ENCODE measurements at places on chromosomes 3 and 15. TPM values are rescaled to one million over a fixed set of nuclear protein-coding genes. Genes with fewer than 3 reads are reported as not detected.

DNA sequence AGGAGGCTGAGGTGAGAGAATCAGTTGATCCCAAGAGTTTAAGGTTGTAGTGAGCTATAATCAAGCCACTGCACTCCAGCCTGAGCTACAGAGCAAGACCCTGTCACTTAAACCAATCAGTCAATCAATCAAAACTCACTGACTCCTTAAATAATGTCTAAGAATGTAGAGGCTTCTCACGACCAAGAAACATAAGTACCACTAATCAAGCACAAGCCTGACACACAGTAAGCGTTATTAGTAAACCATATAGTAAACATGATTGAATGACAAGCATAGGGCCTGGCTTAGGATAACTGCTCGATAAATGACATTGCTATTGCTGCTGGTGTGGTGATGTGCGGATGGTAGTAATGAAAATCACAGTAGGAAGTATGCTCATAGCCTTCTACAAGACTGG is 29.4 kb downstream of the C3orf85 start:
- no peak for DNase-seq

- no peak for DNase-seq
These were observed at the start of gene ROBO1 for GRCh38 chr3:79767905-79768267. ROBO1 (minus strand) TSS chr3:79767998.

DNA sequence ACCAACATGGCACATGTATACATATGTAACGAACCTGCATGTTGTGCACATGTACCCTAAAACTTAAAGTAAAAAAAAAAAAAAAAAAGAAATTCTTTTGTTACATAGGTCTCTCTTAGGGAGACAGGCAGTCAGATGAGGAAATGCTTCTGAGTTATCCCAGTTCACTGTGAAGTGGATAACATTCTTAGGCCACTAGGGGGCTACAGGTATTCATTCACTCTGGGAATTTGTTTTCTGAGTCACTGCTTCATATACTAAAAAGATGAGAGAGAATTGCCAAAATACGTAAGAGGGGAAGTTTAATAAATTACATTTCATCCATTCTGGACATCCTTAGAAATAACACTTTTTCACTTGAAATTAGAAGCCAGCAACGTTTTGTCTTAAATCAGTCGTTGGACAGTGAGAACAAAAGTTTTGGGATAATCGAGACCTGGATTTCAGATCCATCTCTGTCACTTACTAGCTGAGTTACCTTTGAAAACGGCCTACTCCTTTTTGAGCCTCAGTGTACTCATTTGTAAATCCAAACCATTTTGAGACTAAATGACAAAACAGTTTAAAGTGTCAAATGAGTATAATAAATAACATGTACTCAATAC is 738.4 kb upstream of the ALCAM start:
- no peak for DNase-seq

DNA sequence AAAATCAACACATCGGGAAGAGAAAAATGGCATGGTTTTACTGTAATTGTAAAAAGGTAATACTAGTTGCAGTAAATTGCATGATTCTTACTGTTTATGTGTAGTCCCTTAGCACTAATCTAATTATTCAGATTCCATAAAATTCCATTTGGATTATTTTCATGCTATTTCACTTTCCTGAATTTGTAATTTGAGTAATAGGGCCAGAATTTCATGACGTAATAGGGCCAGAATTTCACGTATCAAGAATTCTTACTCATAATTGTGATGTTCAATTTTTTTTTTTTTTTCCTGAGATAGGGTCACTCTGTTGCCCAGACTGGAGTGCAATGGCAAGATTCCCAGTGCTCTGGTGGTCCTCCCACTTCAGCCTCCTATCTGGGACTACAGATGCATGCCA is 2.9 kb upstream of the U2SURP start:
- DNase-seq: no peak

- DNase-seq: no peak
These were observed 232.5 kb upstream of the ST8SIA2 start for GRCh38 chr15:92161039-92161670.

DNA sequence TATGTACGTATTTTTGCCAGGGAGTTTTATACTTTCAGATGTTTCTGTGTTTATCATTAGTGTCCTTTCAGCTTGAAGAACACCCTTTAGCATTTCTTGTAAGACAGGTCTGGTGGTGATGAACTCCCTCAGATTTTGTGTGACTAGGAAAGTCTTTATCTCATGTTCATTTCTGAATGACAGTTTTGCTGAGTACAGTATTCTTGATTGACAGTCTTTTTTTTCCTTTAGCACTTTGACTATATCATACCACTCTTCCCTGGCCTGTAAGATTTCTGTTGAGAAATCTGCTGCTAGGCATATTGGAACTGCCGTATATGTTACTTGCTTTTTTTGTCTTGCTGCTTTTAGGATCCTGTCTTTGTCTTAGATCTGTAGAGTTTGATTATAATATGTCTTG is 5.8 kb downstream of the LNP1 start:
- DNase-seq: no peak

DNA sequence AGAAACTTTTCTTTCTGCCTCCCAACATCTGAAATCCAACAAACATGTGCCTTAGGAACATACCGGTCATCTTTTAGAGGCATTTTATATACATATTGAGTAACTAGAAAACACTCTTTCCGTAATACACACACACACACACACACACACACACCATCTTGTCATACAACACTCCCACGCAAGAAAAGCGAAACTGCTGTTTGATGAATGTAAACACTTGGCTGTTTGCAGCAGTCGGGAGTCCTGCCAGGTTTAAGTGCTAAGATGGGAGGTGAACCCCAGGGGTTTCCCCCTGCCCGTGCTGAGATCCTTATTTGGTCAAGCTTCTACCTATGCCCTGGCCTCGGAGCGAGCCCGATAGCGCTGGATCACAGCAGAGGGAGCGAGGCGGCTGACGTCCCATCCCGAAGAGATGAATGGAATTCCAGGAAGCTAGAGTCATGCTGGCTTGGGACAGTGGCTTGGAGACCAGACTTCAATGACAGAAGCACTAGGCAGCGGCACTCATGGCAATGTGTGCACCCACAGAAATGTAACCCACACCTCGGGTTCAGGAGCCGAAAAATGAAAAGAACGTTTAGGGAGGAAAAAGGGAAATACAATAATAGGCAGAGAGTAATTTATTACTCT is 1.3 kb upstream of the THBS1 start:
- no peak for DNase-seq

DNA sequence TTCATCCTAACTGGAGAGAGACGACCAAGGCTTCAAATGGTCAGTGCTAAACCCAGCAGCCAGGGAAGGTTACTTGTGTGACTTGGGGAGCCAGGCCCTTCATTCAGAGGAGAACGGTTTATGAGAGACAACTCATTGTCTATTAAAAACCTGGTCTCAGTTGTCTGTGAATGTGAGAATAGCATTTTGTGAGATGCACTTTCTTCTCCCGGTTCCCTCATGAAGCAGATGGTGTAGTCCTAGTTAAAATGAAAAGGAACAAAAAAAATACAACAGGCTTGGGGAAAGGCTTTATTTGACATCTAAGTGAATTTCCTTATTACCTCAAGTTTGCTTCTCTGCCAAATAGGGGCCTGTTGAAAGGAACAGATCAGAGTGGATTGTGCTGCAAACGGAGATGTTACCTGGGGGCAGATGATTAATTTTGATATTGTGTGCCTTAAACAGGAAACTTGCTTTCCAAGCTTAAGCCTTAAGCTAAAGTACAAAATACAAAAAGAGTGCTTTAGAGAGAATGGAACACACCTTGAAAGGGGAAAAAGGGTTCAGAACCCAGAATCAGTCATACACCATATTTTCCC is 202.7 kb upstream of the BHLHE40 start:
- DNase-seq: no peak

DNA sequence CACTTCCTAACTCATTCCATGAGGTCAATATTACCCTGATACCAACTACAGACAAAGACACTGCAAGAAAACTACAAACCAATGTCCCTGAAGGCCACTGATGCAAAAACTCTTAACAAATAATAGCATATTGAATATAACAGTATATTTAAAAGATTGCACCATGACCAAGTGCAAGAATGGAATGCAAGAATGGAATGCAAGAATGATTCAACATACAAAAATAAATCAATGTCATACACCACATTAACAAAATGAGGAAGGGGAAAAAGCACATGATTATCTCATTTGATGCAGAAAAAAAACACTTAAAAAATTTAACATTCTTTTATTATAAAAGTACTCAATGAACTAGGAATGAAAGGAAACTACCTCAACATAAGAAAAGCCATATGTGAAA is 463.1 kb upstream of the NECTIN3 start:
- no peak for DNase-seq

- no peak for DNase-seq
These were observed 39.6 kb downstream of the GOLM2 start for GRCh38 chr15:44328135-44328534.

DNA sequence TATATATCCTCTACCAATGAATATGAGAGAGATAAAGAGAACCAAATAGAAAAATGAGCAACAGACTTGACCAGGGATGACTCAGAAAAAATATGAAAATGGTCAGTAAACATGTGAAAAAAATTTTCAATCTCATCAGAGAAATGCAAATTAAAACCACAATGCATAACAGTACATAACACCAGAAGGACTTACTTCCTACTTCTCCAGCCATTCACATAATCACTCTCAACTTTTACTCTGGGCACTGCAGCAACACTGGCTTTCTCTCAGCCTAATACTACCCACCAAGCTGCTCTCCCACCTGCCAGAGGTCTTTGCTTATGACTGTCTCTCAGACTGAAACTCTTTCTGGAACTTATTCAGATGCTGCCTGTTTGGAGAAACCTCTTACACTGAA is 49.4 kb downstream of the DPH6 start:
- DNase-seq: no peak

- no peak for DNase-seq
These were observed 21.5 kb upstream of the RORA start for GRCh38 chr15:61250613-61251012.

- no peak for DNase-seq
These were observed 34.9 kb downstream of the VIPR1 start for GRCh38 chr3:42537350-42537749.

DNA sequence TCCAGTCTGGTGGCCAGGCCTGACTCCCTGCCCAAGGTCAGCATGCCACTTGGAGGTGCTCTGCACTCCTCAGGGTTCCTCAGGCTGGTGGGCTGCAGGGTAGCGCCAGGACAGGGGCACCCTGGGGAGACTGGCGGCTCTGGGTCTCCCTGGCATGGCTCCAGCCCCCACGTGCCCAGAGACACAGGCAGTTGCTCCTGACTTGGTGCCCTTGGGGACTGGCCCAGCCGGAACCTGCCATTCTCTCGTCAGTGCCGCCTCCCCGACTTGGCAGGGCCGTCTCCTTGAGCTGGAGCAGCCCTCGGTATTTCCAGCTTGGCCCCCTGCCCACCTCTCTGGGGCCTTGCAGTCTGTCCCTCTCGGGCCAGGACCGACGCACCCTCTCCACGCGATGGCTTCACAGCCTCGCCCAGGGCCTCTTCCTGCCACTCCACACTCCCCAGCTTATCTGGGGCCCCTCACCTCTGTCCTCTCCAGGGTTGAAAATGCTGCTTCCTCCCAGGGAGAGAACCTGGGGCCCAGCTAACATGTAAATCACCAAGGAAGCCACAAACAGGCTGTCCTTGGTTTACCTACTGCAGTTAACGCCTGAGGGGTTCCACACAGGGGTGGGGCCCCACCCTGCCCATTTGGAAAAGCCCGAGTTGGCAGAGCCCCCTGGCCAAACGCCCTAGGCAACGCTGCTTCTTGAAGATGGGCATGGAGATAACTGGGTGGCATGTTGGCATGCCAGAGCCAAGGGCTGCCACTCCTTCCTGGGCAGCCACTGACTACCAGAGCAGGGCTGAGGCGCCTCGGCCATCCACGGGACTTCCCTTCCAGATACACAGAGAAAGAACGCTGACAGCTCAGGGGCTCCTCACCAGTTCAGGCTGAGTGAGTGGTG is 61.4 kb downstream of the SMAD6 start:
- no peak for DNase-seq

- no peak for DNase-seq
These were observed 74.3 kb upstream of the EOMES start for GRCh38 chr3:27796365-27796875.

GRCh38 chr3:53346922-53347260 is 452 bp downstream of the DCP1A start:
- DNase-seq: no peak

GRCh38 chr3:70149714-70150400 is 150.3 kb downstream of the SAMMSON start:
- DNase-seq: no peak

- no peak for DNase-seq
These were observed 173.4 kb downstream of the XXYLT1 start for GRCh38 chr3:195097331-195098255.

- no peak for DNase-seq
These were observed 23.3 kb upstream of the LARS2 start for GRCh38 chr3:45365060-45365459.

GRCh38 chr3:112931736-112932521 is 43.0 kb downstream of the CD200R1 start:
- no peak for DNase-seq

- peak; percentile 44 for DNase-seq
These were observed at the start of gene ARPIN for GRCh38 chr15:89912674-89913396. ARPIN (minus strand) TSS chr15:89912952; CDS start chr15:89912835, 117 bp downstream.

GRCh38 chr3:116038968-116039650 is 406.2 kb downstream of the LSAMP start:
- no peak for DNase-seq

GRCh38 chr3:57274845-57275244 is 17.6 kb downstream of the ASB14 start:
- no peak for DNase-seq

GRCh38 chr15:63930034-63930433 is 96.3 kb upstream of the HERC1 start:
- no peak for DNase-seq

DNA sequence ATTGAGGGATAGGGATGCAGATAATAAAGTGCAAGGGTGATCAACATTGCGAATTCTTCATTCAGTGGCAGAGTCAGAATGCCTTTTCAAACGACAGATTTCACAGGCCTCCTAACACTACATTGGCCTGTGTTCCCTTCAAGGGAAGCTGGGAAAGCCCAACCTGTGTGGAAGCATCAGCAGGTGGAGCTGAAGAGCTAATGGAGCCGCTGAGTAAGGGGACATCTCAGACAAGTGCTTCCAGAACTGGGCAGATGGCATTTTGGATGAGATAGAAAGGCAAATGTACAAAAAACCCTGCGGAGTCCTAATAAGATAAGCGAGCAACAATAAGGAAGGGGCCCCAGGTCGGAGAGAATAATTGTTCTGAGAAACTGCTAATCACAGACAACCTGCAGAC is 8.5 kb upstream of the SLC24A5 start:
- DNase-seq: no peak

TMEM207 gene
- not detected for total RNA-seq

EMC7 gene
- total RNA-seq: 26.7 TPM

USP50 gene
- total RNA-seq: 0.42 TPM

MOBP gene
- total RNA-seq: not detected

LARP6 gene
- total RNA-seq: 1.2 TPM

ZBTB20 gene
- 8.4 TPM for total RNA-seq

SEMA3F gene
- 4.8 TPM for total RNA-seq

RBPMS2 gene
- total RNA-seq: 0.50 TPM

IP6K2 gene
- total RNA-seq: 25.4 TPM

ITGA11 gene
- total RNA-seq: 0.92 TPM

PP2D1 gene
- total RNA-seq: not detected

Data from liver (tissue), 10 donors.